Activated T-cell treated with anti-CD3 and anti-CD28 coated beads for 4 hours (primary cell): ENCODE measurements at places on chromosomes 4 and X.

DNA sequence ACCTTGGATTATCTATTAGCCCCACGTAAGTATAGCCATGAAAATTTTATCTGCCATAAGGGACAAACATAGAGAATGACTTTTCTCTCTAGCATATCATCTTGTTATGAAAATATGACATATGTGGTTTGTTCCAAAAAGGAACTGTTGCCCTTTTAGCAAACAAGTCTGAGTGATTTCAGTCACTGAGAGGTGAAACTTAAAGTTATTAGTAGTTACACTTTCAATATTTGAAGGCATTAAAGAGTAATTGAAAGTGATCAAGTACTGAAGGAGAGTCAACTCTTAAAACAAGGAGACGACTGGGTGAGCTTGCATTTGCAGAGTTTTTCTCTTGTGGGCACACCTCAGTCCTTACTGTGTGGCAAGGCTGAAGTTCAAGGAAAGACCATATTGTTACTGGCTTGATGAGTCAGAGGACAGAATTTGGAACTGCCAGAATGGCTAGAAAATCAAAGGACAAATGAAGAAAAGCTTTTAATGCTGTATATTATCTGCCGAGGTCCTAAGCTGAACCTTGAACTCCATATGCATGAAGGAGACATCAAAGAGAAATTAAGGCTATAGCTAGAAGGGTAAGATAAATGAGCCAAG, 205.1 kb upstream of the EMCN start:
- no peak for DNase-seq

DNA sequence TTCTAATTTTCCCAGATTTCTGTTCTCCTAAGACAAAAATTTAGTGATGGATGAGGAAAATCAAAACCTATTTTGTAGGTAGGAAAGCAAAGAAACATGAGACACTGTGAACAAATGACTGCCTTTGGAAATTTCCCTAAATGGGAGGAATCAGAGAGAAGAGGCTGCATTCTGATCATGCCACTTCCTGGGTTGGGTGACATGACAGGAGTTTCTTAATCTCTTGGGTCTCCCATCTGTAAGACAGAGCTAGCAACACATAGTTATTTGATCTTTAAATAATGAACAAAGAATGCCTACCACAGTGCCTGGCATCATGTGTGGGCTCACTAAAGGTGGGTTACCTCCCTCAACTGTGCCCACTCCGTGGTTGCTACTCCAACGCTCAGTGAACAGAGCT, 57.1 kb downstream of the CCDC149 start:
- DNase-seq, result no peak

GRCh38 chr4:123593655-123594054, 197.1 kb downstream of the SPRY1 start:
- DNase-seq, result no peak

GRCh38 chr4:176400816-176401461, 81.2 kb downstream of the SPCS3 start:
- no peak for DNase-seq

- no peak for DNase-seq
Observed at GRCh38 chr4:11072999-11073398, 355.7 kb downstream of the HS3ST1 start.

- DNase-seq, result no peak
Observed at GRCh38 chrX:84339507-84340364, 151.7 kb upstream of the RPS6KA6 start.

- DNase-seq, result no peak
Observed at GRCh38 chr4:168849997-168850396, 160.1 kb downstream of the CBR4 start.

DNA sequence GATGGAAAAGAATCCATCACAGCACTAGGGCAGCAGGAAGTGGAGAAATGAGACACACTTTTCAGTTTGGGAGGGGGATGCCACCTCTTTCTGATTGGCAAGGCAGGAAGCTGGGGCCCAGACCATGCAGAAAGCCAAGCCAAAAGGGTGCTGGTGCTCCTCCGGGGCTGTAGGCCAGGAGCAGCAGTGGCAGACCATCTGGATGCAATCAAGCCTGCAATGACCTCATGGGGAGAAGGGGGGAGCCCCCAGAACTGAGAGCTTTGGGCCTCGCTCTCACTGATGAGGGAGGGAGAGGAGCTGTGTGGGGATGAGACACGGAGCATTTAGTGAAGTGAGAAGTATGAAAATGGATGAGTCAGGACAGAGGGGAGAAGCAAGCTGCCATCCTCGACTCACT, 141.3 kb upstream of the NALF2 start:
- no peak for DNase-seq

DNA sequence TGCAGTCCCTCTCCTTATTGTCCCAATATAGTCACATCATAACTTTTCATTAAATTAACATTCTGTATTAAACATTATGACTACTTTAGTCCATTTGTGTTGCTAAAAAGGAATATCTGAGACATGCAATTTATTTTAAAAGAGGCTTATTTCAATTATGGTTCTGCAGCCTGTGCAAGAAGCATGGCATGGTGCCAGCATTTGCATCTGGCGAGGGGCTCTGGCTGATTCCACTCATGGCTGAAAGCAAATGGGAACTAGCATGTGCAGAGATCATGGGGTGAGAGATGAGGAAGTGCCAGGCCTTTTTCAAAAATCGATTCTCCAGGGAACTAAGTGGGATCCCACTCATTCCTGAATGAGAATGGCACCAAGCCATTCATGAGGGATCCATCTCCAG, 476.3 kb upstream of the RPS6KA3 start:
- no peak for DNase-seq

GRCh38 chrX:115409551-115409950, 120.0 kb downstream of the LUZP4 start:
- no peak for DNase-seq

DNA sequence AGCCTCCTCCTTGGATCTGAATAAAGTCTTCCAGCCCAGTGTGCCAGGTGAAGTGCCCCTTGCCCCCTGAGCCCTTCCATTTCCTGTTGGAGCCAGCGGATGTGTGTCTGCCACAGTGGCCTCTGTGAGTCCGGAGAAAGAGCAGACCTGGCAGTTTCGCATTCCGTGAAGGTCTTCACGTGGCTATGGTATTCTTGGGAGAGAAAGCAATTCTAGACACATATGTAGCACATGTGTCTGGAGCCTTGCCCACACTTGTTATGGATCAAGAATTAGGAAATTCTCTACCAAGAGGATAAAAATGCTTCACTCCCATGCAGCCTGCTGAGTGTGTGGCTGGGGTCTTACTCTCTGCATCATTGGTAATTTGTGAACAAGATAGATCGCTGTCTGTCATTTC, 130.9 kb downstream of the REPS2 start:
- no peak for DNase-seq

DNA sequence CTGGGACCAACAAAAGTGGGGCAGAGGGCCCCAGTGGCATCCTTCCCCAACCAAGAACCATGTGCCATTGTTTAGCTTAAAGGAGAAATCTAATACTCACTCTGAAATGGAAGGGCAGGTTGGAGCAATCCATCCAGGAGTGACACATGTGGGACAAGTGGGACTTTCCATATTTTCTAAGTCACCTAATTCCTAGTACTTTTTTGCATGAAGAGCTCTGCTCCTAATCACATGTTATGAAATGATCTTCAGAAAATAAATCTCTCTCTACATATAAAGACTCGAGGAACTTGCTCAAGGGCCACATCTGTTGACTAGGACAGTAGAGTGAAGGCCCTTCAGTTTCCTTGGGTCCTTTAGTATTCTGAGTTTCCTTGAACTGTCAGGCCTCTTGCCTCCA, 2.5 kb downstream of the CYBB start:
- DNase-seq, result no peak

- no peak for DNase-seq
Observed at GRCh38 chrX:13868591-13868990, 51.7 kb upstream of the GPM6B start.

- no peak for DNase-seq
Observed at GRCh38 chr4:1081689-1082040, 31.7 kb downstream of the RNF212 start.

DNA sequence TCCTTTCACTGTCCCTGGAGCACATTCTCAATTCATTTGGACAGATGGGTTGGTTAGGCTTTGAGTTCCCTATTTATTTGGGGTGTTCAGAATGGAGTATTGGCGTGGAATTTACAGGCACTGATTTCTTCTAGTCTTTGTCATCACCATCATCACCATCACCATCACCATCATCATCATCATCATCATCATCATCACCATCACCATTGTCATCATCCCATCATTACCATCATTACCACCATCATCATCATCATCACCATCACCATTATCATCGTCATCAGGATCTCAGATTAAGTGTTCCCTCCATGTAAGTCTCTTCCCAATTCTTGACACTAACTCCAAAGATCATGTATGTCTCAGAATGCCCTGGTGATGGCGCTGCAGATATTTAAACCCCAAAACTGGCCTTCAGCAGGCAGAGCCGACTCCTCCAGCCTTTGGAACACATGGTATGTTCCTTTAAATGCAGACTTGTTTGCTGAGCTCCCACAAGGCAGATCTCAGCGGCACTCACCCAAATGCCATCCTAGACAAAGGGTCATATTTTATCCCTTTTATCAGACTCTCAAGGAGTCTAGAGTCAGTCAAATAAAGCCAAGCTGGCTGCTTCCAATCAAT, 19.8 kb upstream of the FAM9A start:
- DNase-seq, result no peak

GRCh38 chr4:4606321-4606720, 64.5 kb upstream of the STX18 start:
- no peak for DNase-seq
